ENCODE measurements at places on chromosomes 4 and X.
A peak's percentile ranks its signal among the peaks of the same experiment; 100 is the strongest.

- DNase-seq = peak; percentile 13
Measured at GRCh38 chrX:110146521-110146920, 143.6 kb downstream of the TMEM164 start.

DNA sequence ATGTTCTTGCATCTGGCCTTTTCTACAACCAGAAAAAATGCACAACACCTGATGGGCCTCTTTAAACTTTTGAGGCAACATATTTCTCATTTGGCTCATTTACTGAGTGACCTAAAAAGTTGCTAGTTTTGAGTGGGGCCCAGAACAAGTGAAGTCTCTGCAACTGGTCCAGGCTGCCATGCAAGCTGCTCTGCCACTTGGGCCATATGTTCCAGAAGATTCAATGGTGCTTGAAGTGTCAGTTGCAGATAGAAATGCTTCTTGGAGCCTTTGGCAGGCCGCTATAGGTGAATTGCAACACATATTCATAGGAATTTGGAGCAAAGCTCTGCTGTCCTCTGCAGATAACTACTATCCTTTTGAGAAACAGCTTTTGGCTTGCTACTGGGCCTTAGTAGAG lies 66.4 kb upstream of the RLIM start:
- DNase-seq = no peak

DNA sequence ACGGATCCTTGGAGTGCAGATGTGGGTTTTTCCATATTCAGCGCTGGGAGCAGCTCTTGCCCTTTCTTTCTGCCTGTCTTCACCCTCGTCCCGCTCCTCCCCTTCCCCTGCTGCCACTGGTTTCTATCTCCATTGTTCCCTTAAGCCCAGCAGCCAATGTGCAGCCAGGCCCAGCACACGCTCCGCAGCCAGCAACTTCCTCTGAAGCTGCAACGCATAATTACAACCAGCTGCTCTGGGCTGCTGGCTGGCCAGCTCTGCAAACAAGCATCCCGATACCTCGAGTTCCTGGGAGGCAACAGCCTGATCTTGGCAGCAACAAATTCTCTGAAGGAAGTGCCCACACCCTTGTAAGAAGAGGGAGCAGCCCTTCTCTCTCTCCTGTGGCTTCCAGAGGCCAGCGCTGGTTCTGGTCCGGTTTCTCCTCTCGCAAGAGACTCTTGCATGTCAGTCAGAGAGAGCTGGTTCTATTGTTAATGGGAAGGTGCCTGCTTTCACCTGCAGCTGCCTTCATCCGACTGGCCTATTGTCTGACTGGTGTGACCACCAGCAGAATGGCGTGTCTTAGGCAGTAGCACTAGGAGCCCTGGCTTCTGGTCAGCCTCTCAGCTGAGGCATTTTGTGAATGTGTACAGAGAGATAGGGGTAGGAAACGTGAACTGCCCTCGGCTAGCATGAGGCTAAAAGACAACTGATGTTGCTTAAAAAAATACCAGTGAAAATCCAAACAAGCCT lies 83.8 kb upstream of the MAML3 start:
- DNase-seq = peak; percentile 30

- no peak for DNase-seq
Measured at GRCh38 chr4:154781983-154782293, 866 bp downstream of the RBM46 start.

DNA sequence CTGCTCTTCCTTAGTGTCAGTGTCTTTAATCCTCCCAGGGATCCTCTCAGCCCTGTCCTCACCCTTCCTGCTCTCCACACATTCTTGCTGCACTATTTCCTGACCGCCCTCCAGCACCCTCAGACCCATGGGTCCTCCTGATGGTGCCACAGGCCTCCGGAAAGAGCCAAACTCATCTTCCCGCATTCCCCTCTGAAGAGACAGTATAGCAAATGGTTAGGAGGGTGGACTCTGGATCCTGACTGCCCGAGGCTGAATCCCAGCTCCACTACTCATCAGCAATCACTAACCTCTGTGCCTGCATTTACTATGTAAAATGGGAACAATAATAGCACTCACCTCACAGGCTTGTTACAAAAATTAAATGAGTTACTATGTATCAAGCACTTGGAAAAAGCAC lies 6.2 kb downstream of the SUV39H1 start:
- no peak for DNase-seq

GRCh38 chr4:88605736-88606135 lies 13.5 kb downstream of the HERC3 start:
- peak; percentile 33 for DNase-seq

- DNase-seq = no peak
Measured at GRCh38 chr4:87651941-87652340, 1.9 kb downstream of the DMP1 start.

GRCh38 chrX:101462892-101463291 lies 22.4 kb upstream of the ARMCX4 start:
- DNase-seq = no peak

- DNase-seq = no peak
Measured at GRCh38 chr4:118307643-118308042, 45.2 kb downstream of the PRSS12 start.

- no peak for DNase-seq
Measured at GRCh38 chr4:101177154-101177553, 170.2 kb downstream of the PPP3CA start.

GRCh38 chr4:42416017-42416416 lies 18.7 kb downstream of the SHISA3 start:
- no peak for DNase-seq

DNA sequence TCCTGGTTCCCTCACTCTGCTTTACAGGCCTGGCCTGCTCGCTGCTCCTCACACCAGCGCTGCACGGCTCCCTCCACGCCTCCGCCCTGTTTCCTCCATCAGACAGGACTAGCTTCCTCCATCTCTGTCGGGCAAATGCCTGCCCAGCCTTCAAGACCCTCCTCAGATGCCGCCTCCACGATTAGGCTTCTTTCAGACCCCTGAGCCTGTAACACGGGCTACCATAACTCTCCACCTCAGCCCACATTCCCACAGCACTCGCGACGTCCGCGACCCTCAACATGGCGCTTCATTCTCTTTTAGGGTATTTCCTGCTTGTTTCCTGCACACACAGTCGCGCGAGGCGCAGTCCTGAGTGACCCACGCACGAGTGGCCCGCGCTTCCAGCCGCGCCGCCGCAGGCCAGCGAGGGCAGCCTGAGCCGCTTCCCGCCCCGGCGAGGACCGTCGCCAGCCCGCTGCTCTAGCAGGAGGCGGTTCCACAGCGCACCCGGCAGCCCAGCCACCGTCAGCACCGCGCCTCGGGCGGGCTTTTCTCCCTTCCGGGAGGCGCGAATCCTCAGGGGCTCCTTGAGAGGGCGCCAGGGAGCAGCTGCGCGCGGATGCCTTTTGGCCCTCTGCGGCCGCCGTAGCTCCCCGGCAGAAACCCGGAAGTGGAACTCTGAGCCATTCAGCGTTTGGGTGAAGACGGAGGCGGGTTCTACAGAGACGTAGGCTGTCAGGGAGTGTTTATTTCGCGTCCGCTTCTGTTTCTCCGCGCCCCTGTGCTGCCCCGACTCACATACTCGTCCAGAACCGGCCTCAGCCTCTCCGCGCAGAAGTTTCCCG lies at the start of gene FRG1:
Gene FRG1, plus strand, starts transcription at position 695 of the 827 bp plus-strand sequence. CDS start 138 bp downstream, outside the sequence.
- peak; percentile 96 for DNase-seq

GRCh38 chr4:121360495-121360894 lies 20.3 kb downstream of the QRFPR start:
- no peak for DNase-seq

GRCh38 chr4:101065346-101065745 lies 282.0 kb downstream of the PPP3CA start:
- DNase-seq = no peak

GRCh38 chr4:143234153-143234552 lies 49.4 kb downstream of the USP38 start:
- DNase-seq = no peak

GRCh38 chr4:175405961-175406360 lies 406.1 kb downstream of the GPM6A start:
- DNase-seq = no peak

DNA sequence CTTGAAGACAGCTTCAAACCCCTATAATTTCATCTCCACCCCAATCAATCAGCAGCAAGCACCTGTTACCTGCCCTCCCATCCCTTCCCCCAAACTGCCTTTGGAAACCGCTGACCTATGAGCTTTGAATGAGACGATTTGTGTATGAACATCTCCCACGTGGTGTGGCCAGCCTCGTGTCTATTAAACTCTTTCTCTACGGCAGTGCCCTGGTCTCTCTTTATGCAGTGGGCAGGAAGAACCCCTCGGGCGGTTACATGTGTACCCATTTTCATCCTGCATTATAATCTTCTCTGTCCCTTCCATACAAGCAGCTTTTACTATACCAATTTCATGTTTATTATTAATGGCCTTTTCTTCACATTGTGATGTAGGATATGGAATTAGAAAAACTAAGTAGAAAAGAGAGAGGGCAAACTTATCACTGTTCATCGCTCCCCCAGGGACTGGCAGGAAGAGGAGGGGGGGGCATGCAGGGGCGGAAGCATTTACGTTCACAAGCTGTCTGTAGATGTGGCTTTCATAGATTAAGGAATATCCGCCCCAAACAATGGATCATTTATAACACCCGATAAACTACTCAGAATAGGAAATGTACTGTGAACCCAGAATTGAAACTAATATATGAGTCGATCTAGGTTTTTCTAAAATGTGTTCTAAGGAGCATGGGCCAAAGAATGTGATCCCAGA lies 95.5 kb upstream of the ZNF518B start:
- no peak for DNase-seq

DNA sequence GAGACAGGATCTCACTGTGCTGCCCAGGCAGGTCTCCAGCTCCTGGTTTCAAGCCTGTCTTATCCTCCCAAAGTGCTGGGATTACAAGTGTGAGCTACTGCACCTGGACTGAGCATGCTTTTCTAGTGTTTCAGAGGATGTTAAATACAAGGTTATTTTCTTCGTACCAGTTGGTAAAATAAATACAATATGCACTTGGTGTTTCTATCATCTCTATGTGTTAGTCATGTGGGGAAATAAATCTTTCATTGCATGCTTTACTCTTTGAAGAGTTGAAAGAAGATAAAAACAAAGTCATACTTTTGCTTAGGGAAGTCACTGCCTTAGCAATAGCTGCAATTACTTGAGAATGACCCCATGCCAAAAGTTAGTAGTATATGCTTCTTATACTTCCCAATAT lies 162.3 kb downstream of the PCDH7 start:
- no peak for DNase-seq

DNA sequence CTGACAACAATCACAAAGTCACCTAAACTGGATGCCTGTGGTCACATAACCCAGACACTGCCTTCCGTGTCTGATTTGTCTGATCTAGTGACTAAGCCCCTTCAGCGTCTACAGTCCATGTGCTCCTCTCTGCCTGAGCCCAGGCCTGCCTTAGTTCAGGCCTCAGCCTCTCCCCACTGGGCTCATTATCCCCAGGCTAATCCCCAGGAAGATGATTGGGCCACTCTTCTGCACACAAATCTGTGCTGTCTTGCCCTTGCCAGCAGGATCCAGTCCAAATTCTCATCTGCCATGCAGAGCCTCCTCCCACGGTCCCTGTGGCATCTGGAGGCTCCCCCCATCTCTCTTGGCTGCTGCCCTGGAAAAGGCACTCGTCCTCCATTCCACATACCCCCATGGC lies 96.5 kb downstream of the SLC2A9 start:
- DNase-seq = no peak

GRCh38 chrX:446245-446644 lies 59.5 kb upstream of the PPP2R3B start:
- no peak for DNase-seq

GRCh38 chr4:165048170-165048569 lies 5.5 kb upstream of the TRIM75 start:
- no peak for DNase-seq

DNA sequence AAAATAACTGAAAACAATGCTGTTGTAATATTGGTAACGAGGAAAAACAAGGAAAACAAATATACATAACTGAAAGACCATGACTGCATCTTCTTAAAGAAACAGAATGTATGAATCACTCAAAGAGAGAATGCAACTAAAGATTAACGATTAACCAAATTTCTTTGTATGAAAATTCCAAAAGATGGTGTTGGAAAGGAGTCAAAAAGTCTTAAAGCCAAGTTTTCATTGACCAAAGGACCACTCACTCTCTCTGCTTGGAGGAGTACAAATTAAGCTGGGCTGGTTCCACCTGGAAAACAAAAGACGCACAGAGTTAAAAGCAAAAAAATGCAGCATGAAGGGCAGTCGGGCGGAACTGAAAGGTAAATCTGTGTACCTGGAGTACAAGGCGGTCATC lies 1.8 kb downstream of the DCAF12L1 start:
- no peak for DNase-seq

Measured in CD4-positive, alpha-beta T cell treated with Interleukin-1 beta for 1 hour (primary cell).